ENCODE measurements at places on chromosomes 4 and X.

- DNase-seq, result no peak
Observed at GRCh38 chr4:91170768-91171167, 1043.6 kb downstream of the CCSER1 start.

DNA sequence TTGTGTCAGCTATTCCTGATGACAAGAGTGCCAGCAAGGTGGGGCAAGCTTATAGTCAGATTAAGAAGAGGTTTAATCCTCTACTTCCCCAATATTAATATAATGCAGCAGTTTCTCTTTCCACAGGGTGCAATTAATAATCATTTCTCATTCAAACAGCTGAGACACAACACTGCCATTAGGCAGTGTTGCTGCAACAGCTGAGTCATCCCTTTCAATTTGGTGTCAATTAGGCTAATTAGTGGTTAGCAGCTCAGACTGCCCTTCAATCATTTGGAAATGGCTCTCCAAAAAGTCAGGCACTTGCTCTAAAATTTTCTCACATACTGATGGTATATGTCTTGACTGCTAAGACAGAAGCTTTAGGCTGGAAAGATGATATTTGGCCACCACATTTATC is 265.7 kb upstream of the FAM241A start:
- no peak for DNase-seq

DNA sequence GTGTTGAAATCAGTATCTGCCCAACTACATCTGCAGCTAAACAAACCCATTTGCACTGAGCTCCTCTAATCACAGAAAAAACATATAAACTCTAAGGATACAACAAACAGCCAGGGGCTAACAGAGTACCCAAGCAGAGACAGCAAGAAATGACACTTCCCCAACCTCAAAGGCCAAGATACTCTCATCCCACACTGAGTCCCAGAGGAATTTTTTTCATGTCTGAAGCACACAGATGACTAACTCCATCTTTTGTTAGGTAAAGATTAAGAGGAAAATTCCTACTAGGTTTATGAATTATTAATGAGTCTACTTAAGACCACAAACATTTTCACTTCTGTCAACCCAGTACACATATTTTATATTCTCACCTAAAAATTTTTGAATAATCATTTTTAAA is 31.6 kb downstream of the SEPSECS start:
- DNase-seq, result no peak

DNA sequence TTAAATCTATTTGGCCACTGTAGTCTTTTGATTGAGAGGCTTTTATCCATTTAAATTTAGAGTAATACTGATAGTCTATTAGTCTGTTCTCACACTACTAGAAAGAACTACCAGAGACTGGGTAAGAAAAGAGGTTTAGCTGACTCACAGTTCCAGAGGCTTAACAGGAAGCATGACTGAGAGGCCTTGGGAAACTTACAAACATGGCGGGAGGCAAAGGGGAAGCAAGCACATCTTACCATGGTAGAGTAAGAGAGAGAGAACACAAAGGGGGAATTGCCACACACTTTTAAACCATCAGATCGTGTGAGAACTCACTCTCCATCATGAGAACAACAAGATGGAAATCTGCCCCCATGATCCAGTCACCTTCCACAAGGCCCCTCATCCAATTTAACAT is 410.9 kb downstream of the PDGFC start:
- DNase-seq, result no peak

- no peak for DNase-seq
Observed at GRCh38 chr4:11931266-11931820, 502.6 kb upstream of the HS3ST1 start.

GRCh38 chr4:61374447-61374891 is 174.3 kb downstream of the ADGRL3 start:
- no peak for DNase-seq

GRCh38 chrX:15221321-15221720 is 48.6 kb downstream of the ASB9 start:
- DNase-seq, result no peak

DNA sequence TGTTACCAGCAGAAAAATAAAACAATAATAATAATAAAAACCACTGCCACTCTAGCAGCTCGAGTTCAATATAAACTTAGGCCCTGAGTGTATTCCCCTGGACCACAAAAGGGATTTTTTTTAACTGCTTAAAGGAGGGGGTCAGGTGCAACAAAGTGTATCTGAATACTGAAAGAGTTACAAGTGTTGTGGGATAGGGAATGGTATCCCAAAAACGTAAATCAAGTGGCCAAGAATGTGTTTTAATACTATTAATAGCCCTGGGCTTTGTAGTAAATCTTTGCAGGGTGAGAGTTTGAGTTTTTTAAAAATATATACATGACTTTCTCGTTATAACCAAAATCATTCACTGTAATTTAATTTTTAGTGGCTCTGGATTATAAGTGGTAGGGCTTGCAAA is 860.1 kb upstream of the INTU start:
- no peak for DNase-seq

- DNase-seq, result peak; percentile 97
Observed at GRCh38 chr4:81651243-81651899, 179.7 kb upstream of the RASGEF1B start.
